ENCODE measurements at places on chromosomes 16 and 17.

- no peak for DNase-seq
Measured at GRCh38 chr17:66044083-66044482, 147.8 kb downstream of the CEP112 start.

- no peak for DNase-seq
Measured at GRCh38 chr17:7579834-7580603, 581 bp downstream of the CD68 start.

DNA sequence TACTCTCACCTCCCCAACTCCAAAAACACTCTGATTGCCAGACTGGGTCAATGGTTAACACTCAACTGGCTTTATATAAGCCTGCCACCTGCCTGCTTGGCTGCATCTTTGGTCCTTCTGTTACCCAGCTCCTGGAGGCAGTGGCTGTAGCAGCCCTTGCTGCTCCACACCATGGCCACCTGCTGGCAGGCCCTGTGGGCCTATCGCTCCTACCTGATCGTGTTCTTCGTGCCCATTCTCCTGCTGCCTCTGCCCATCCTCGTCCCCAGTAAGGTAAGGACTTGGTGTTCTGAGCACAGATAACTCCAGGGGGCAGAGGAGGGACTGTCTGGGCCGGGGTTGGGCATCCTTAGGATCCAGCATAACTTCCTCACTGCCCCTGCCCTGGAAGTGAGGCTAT, at the start of gene SLC13A2:
TSS of gene SLC13A2 (plus strand) at position 103 of the 400 bp plus-strand sequence. CDS start at position 172, 69 bp downstream.
- peak; percentile 10 for DNase-seq

DNA sequence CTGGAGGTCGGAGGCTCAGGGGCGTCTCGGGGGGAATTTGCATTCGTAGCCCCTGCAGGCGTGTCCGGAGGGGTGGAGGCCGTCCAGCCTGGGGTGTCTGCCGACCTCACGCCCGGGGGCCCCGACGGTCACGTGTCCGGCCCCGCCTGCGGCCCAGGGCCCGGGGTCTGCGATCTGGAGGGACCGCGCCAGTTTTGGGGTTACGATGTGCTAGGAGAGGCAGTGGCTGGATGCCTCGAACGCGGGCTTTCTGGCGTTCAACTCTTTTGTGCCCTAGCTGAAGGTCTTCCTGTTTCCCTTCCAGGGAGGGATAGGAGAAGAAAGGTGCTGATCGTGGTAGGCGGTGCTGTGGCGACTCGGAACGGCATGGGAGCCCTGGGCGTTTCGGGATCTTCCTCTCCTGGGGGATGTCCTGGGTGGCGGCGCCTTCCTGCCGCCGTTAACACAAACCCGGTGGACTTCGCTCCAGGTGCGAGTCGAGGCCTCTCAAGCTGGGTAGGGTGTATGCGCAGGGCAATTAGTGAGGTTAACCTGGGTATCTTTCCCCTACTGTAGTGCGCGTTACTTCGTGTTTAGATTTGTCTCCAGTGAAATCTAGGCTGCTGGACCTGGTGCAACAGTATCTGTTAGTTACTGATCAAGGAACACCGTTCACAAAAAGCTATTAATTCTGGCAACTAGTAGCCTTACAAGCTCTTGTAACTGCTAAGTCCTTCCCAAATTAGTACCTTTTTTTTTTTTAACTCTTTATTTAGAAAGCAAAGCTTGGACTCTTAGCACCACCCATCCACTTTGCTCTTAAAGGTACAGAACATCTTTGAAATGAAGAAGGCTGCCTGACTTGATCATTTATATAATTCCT, 1.3 kb downstream of the AKAP1 start:
- peak; percentile 36 for DNase-seq

DNA sequence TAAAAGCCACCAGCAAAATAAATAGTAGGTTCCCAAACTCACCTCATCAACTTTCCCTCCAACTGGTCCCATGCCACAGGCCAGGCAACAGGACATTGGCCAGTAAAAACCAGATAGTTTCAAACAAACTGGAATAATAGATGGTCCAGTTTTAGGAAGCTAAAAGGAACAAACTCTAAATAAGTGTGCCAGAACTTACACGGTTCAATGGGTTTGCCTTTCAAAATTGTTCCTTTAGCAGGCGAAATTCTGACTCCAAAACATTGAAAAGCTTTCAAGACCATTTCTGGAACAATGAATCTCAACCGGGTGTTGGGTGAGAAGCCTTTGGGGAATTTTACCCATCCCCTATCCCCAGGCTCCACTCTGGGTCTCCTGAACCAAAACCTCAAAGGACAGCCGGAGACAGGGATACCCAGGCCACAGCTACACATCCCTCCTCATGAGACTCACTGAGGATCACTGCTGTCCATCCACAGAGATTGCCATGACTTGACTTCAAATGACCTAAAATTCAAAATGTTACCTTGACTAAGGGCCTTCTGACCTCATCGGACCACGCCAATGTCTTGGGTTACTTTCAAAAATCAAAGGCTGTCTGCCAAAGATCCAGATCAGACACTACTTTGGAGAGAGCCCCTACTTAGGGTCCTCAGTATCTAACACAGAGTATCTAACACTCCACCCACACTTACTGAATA, 13.0 kb downstream of the AXIN2 start:
- no peak for DNase-seq

DNA sequence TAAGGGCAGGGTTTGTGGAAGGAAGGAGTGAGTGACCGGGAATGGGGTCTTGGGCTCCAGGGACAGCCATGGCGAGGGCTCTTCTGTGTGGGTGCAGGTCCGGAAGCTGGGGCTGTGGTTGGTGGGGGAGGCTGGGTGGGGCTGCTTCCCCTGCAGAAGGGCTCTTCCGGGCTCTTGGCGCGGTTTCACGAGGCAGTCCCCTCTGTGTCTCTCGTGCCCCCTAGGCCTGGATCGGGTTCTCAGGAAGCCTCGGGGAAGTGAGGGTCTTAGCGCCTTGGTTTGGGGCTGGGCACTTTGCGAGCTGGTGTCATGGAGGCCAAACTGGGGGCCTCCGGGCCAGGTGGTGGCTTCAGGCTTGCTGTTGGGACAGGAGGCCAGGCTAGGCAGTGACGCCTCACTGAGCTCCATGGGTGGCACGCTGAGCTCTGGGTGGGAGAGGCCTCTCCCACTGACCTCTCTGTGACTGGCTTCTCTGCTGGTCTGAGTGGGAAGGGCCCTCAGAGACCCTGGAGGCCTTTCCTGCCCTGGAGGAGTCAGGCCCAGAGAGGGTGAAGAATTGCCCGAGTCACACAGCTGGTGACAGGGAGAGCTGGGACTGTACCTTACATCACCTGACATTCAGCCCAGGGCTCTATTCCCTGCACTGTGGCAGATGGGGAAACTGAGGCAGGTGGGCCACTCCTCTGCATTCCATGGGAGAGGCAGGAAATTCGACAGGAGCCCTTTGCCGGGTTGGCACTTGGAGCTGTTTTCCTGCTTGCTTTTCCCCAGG, 8.2 kb downstream of the ADCY7 start:
- DNase-seq, result no peak

- no peak for DNase-seq
Measured at GRCh38 chr17:53891726-53892125, 69.0 kb downstream of the KIF2B start.

- no peak for DNase-seq
Measured at GRCh38 chr16:873243-873661, 72.7 kb upstream of the GNG13 start.

- DNase-seq, result no peak
Measured at GRCh38 chr17:72472106-72472505, 351.3 kb downstream of the SOX9 start.

- no peak for DNase-seq
Measured at GRCh38 chr16:55081622-55082590, 151.2 kb downstream of the IRX5 start.

GRCh38 chr16:13070268-13070667, 168.9 kb downstream of the SHISA9 start:
- DNase-seq, result peak; percentile 83

DNA sequence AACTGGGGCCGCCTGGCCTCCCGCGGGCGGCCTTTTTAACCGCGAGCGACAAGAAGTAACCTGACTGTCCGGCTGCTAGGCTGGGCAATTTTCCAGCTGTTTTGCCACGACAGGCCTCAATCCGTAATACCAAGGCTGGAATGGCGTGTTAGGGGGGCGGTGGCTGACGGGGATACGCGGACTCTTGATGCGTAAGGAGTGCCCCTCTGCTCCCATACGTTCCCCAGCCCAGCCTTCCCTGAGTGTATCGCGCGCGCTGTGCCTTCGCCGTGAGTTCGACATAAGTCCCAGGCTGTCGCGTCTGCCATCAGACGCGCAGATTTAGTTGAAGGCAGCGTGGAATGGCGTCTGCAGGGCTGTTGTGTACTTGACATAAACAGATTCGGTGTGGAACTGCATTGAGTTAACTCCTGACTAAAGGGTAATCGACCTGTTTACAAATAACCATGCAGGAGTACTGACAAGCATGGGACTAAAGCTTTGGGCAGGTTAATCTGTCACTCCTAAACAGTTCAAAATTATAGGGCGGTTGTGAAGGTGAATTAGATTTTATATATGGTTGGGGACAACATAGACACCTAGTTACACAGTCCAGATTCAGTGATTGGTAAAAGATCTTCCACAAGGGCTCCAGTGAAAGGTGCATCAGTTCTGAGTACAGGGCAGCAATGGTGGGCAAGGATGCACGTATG, 16.6 kb upstream of the ERN1 start:
- peak; percentile 28 for DNase-seq

DNA sequence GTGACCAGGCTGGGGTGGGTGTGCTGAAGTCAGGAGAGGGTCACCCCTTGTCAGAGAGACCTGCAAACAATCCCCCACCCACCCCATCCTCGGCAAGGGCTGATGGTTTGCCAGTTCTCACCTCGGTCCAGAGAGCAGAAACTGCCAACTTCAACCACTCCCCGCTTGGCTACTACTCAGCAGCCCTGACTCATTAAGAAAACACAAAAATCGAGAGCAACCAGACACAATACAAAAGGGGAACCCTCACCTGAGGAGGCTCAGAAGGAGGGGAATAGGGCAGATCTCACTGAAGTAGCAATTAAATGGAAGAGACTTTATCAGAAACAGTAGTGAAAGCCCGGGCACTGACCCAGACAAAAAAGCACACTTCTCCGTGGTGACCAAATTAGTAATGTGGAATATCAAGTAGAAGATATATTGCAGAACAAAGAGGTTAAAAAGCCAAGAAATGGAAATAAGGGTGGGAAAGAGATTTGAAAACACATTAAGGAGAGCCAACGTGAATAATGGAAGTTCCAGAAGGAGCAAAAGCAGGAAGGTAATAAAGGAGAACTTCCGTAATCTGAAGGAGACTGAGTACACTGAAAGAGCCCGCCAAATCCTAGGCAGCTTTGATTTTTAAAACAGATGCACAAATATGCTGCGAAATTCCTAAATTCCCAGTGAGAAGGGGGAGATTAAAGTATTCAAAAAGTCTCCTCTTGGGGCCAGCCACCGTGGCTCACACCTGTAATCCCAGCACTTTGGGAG, 23.6 kb downstream of the CENPV start:
- DNase-seq, result no peak

DNA sequence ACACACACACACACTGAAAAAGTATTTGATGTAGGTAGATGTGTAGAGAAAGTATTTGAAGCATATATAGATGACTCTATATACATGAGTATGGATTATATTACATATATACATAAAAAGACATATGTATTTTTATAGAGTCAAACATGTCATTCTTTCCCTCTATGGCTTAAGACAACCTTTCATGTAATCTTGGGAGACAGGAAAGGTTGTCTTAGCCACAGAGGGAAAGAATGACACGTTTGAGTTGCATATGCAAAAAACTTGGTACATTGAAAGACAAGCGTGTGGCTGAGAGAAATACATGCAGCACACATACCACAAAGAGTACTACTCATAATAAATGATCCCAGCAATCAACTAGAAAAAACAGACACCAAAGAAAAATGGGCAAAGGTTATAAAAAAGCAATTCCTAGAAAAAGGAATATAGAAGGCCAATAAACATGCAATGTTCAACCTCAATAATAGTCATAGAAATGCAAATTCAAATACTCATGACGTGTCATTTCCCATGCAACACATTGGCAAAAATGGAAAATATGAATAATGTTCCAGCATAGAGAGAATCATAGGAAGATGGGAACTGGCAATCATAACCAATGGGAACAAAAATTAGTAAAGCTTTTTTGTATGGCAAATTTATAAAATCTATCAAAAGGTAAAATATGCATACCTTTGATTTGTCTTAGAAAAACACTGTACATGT, 69.0 kb downstream of the SPECC1 start:
- no peak for DNase-seq

- no peak for DNase-seq
Measured at GRCh38 chr16:17278988-17279387, 191.8 kb downstream of the XYLT1 start.

DNA sequence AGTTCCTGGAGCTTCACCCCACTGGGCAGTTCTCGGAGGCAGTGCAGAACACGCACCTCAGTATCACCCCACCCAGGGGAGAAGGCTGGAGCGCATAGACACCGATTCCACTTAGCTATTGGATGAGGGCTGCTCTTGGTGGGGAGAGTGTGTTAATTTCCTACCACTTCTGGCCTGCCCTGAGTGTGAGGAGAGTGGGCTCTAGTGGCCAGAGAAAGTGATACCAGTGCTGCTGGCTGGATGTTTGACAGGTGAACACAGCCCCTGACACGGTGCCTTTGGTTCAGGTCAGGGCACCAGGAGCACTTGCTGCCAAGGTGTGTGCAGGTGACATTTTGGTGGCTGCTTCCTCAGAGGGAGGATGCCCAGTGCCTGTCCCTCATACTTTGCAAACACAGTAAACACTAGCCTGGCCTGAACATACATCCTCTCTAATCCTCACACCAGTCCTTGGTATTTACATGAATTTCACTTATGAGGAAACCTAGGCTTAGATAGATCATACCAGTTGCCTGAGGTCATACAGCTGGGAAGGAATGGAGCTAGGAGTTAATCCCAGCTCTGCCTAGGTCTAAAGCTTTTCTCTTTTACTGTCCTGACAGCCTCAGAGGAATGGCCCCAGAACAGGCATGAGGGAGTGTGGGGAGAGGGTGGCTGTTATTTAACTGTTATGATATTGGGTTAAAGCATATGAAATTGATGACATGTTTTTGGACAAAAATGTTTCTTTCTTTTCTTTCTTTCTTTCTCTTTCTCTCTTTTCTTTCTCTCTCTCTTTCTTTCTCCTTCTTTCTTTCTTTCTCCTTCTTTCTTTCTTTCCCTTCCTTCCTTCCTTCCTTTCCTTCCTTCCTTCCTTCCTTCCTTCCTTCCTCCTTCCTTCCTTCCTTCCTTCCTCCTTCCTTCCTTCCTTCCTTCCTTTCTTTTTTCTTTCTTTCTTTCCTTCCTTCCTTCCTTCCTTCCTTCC, 21.0 kb upstream of the ITGAX start:
- DNase-seq, result peak; percentile 54

DNA sequence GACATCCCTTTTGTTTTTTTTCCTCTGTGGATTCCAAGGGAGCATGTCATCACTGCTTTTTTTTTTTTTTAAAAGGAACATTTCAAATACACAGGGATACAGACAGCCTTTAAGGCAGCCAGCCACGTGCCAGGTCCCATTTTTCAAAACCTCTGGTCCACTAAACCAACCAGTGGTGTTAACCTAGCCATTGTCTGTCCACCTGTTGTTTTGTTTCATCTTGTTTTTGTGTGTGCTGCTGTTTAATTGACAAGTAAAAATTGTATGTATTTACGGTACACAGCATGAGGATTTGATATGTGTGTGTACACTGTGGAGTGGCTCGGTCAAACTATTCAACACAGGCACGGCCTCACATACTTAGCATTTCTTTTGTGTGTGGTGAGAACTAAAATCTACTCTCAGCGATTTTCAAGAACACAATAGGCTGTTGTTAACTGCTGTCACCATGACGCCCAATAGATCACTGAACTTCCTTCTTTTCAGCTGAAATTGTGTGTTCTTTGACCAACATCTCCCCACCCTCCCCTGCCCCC, 19.2 kb downstream of the TMEM114 start:
- no peak for DNase-seq

GRCh38 chr16:26645614-26646013, 421.1 kb upstream of the C16orf82 start:
- DNase-seq, result peak; percentile 80

- no peak for DNase-seq
Measured at GRCh38 chr17:64074704-64075426, 54.4 kb upstream of the ICAM2 start.

All from WTC11 (cell line).